GM23248 (cell line): ENCODE measurements at places on chromosomes 5 and 9. TPM values are rescaled to one million over a fixed set of nuclear protein-coding genes. Genes with fewer than 3 reads are reported as not detected.

DNA sequence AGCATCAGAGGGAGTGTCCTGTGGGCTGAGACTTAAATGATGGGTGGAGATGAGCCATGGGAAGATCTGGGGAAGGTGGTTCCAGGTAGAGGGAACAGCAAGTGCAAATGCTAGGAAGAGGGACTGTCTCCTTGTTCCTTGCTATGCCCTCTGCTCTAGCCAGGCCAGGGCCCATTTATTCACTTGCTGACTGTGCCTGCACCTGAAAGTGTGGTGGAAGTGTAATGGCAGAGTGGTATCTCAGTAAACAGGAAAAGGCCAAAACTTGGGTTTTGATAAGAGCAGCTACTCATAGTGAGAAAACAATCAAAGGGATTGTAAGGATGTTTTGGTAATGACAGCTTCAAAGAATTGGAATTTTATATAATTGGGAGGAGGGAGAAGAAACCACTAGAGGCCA lies 32.4 kb downstream of the TLE4 start:
- H3K4me1 ChIP-seq: peaks cover 2% of the 10 kb centered on the region
- H3K4me3 ChIP-seq: no peak overlapping the region
- no peak for DNase-seq
- H3K36me3 ChIP-seq: peaks cover 5% of the 10 kb centered on the region; the same call in 1 of the 2 replicates
- H3K27me3 ChIP-seq: no peaks in the 10 kb centered on the region

- no peak overlapping the region for H3K27ac ChIP-seq
- peak; percentile 53 for DNase-seq
- 0 out of 2 replicates have a peak, but pooled peaks cover 4% of the 10 kb centered on the region for H3K27me3 ChIP-seq
- H3K4me3 ChIP-seq: peak overlapping the region; percentile 30
- H3K4me1 ChIP-seq: peaks cover 15% of the 10 kb centered on the region
Measured at GRCh38 chr5:15260356-15261268, 239.4 kb upstream of the FBXL7 start.

DNA sequence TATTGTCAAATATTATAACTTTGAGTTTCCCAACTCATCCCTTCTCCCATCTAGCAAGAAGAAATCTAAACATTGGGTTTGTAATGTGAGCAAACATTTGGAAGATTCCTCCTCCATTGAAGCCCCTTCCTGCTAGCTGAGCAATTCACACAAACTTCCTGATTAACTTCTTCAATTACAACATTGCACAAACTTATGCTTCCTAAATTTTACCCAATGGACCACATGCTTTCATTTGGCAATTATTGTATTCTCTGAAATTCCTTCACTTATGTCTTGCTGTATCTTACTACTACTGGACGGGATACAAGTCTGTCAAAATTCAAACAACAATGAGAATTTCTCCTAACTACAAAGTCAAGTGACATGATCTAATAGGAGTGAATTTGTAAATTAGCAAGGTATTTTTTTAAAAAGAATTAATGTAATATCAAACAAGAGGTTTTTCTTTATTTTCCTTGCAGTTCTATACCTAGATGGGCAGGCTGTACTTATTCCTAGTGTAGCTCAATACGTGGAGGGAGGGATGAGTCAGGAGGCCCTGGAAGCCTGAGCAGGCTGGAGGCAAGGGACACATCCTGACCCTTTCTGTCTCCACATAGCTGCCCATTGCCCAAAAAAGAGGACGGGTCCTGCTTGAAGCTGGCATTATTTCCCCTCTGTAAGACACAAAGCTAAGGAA lies 11.8 kb upstream of the IFNW1 start:
- no peak overlapping the region for H3K27ac ChIP-seq
- H3K36me3 ChIP-seq: no peaks in the 10 kb centered on the region
- no peaks in the 10 kb centered on the region for H3K4me1 ChIP-seq
- no peak overlapping the region for H3K4me3 ChIP-seq
- peak; percentile 39 for DNase-seq

Gene SCAI
- polyA plus RNA-seq: 1.7 and 3.0 TPM in 2 replicates

DNA sequence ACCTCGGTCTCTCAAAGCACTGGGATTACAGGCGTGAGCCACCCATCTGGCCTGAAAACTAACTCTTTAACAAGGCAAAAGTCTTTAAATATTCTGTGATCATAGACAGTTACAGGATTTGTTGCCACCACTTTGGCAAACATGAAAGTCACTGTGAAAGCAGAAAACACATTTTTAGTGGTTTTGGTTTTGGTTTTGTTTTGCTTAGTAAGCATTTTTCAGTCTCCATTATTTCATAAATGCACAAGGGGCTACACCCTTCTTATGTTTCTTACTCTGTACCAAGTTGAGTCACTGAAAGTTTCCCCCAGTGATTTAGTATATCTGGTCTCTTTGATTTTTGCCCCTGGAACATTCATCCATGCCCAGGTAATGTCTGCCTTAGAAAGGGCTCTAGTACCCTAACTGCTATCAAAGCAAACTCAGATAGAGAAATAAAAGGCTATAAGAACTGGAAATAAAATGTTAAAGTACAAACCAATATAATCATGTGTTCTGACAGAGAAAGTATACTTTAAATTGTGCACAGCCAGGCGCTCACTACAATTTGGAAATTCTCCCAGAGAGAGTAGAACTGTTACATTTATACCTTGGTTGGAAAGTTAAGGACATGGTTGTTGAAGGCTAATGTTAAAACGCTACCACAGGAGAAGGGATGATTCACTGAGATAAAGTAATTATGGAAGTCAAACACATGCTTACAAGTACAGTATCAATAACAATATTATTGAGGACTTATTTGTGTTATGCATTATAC lies 1022.5 kb upstream of the DMAC1 start:
- no peak overlapping the region for H3K4me3 ChIP-seq
- no peaks in the 10 kb centered on the region for H3K36me3 ChIP-seq
- no peaks in the 10 kb centered on the region for H3K4me1 ChIP-seq
- H3K27ac ChIP-seq: no peak overlapping the region

Gene CTXN3
- polyA plus RNA-seq: not detected in 2 replicates

Gene GCNT4
- 1.7 and 1.8 TPM in 2 replicates for polyA plus RNA-seq

- peak overlapping the region; percentile 56 for H3K27ac ChIP-seq
- no peaks in the 10 kb centered on the region for H3K36me3 ChIP-seq
- H3K4me1 ChIP-seq: peaks cover 26% of the 10 kb centered on the region
- peak overlapping the region; percentile 49 for H3K4me3 ChIP-seq
- no peaks in the 10 kb centered on the region for H3K27me3 ChIP-seq
Measured at GRCh38 chr9:35341021-35341420, 148.9 kb upstream of the RUSC2 start.

Gene UBE2QL1
- polyA plus RNA-seq: not detected in 2 replicates

DNA sequence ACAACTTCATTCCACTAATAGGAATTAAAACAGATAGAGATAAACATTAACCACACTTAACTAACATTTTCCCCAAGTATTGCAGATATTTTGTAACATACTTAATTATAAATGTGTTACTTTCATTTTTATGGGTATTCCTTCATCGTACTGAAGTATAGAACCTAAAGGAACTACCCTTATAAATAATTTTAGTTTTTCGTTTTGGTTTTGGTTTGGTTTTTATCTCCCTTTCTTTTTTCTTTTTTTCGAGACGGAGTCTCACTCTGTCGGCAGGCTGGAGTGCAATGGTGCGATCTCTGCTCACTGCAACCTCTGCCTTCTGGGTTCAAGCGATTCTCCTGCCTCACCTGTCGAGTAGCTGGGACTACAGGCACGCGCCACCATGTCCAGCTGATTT lies 60.1 kb upstream of the LMNB1 start:
- no peaks in the 10 kb centered on the region for H3K36me3 ChIP-seq
- no peak overlapping the region for H3K27ac ChIP-seq
- no peak overlapping the region for H3K4me3 ChIP-seq
- no peaks in the 10 kb centered on the region for H3K27me3 ChIP-seq
- no peak for DNase-seq

DNA sequence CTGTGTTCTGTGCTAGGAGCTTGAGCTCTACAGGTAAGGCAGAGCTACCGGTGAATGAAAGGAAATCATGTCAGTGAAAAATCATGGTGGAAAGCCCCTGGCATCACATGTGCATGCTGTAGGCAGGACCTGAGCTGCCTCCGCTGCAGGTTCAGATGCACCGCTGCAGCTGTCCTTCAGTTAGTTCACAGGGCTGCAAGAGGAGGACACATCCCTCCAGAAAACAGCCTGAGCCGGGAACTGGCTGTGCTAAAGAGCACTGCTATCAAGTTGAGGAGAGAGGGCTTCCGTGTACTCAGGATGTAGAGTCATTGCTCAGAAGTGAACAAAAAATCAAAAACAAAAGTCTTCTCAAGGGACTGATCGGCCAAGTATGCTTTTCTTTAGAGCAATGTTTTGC lies 138.6 kb downstream of the ERCC6L2 start:
- H3K4me1 ChIP-seq: no peaks in the 10 kb centered on the region
- DNase-seq: no peak
- no peaks in the 10 kb centered on the region for H3K27me3 ChIP-seq
- H3K4me3 ChIP-seq: no peak overlapping the region

DNA sequence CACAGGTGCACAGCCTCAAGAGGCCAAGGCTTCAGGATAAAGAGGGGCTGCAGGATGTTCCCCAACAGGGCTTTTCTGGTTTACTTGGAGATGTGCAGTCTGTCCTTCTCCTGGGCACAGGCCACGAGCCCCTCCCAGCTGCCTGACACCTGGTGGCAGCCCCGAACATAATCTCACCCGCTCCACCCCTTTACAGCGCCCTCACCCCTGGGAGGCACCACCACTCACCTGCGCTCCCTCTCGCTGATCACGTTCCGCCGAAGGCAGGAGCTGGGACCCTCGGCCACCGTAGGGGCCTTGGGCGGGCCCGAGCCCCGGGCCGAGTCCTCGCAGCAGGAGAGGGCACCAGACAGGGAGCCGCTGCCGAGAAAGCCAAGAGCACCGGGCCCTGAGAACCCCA lies 514 bp downstream of the SOHLH1 start:
- no peaks in the 10 kb centered on the region for H3K4me1 ChIP-seq
- H3K27ac ChIP-seq: no peak overlapping the region
- H3K4me3 ChIP-seq: no peak overlapping the region
- no peak for DNase-seq

DNA sequence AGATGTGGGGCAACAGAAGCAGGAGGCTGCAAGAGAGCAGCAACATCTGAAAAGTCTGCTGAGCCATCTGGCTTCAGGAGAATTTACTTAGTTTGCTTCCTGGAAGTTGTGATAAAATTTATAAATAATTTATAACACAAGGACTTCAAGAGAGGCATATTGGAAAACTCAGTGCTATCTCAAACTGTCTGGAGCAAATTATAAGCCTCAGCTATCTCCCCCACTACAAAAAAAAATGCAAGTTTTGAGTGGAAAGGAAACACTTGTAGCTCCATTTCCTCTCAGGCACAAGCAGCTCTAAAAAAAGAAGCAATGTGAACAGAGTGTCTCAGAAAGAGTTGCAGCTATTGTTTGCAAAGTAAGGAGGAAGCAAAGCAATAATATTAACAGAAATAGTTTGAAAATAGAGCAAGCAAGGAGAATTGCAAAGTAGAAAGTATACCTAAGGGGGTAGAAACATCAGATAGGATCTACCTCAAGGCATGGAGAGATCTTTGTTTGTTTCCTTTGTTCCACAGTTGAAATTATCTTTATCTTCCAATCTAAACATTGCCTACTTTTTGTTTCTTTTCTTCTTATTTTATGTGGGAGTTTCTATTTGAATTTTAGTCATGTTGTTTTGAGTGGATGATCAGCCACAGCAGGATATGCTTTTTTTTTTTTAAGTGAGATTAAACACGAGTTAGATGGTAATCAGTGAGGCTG lies 55.9 kb upstream of the IL6ST start:
- H3K4me1 ChIP-seq: 0 out of 2 replicates have a peak, but pooled peaks cover 3% of the 10 kb centered on the region
- no peaks in the 10 kb centered on the region for H3K27me3 ChIP-seq
- H3K36me3 ChIP-seq: no peaks in the 10 kb centered on the region
- H3K27ac ChIP-seq: no peak overlapping the region

Gene IDNK
- 4.8 and 5.9 TPM in 2 replicates for polyA plus RNA-seq

DNA sequence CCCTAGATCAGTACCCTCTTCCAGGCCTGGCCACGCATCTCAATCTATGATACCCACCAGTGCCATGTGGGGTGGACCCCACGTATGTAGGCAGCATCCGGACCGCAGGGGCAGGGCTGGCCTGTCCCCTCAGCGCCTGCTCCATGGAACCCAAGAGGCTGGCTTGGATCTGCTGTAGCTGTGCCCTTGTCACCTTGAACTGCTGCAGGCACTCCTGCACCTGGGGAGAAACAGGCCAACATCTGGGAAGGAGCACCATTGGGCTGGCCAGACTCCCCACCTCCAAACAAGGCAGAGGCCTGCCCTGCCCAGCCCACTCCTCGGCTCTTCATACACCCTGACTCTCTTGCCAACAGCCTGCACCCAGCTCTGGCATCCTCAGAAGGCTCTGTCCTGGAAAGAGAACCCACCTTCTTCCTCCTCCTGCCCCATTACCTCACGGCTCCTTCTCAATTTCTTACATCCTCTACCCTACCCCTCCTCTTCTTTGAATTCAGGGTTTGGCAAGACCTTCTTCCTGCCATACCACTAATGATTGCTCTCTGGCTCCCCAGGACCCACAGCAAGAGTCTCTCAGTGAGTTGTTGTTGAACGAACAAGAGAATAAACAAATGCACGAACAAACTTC lies 7.7 kb downstream of the HK3 start:
- no peaks in the 10 kb centered on the region for H3K4me1 ChIP-seq
- no peak for DNase-seq
- H3K27ac ChIP-seq: no peak overlapping the region

Gene ZNF169
- polyA plus RNA-seq: 1.4 and 2.2 TPM in 2 replicates

GRCh38 chr5:66353186-66353585 lies 209.1 kb downstream of the SREK1 start:
- H3K4me3 ChIP-seq: no peak overlapping the region
- H3K27ac ChIP-seq: no peak overlapping the region
- H3K4me1 ChIP-seq: peaks cover 6% of the 10 kb centered on the region; the same call in 1 of the 2 replicates
- H3K27me3 ChIP-seq: peaks cover 16% of the 10 kb centered on the region
- no peak for DNase-seq

- peak; percentile 26 for DNase-seq
- H3K36me3 ChIP-seq: no peaks in the 10 kb centered on the region
- H3K27me3 ChIP-seq: no peaks in the 10 kb centered on the region
Measured at GRCh38 chr5:22242532-22242931, 610.6 kb downstream of the CDH12 start.

Gene SH3RF2
- polyA plus RNA-seq: 0.21 and 0.37 TPM in 2 replicates

DNA sequence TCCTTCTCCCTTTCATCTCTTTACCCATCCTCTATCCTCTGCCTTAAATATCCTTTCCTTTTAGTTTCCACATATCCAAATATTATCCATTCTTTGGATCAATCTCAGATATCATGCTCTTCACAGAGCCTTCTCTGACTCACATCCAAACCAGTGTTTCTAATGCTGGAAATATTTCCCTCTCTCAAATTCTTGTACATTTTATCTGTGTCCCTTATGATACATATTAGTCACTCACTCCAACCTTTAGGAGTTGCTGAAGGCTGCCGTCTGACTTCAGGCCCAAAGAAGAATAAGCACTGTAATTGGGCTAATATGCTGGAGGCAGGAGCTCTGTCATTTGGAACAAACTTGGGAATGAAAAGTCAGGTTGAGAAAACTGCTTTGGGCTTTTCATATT lies 156.4 kb upstream of the RUSC2 start:
- H3K4me1 ChIP-seq: peaks cover 34% of the 10 kb centered on the region
- peak overlapping the region; percentile 51 for H3K27ac ChIP-seq
- peak; percentile 90 for DNase-seq
- no peak overlapping the region for H3K4me3 ChIP-seq
- no peaks in the 10 kb centered on the region for H3K27me3 ChIP-seq
- H3K36me3 ChIP-seq: no peaks in the 10 kb centered on the region

Gene PCDHGA10
- polyA plus RNA-seq: 4.6 and 5.4 TPM in 2 replicates

GRCh38 chr5:138054847-138055558 lies 22.1 kb upstream of the FAM13B start:
- H3K27ac ChIP-seq: no peak overlapping the region
- no peaks in the 10 kb centered on the region for H3K4me1 ChIP-seq
- H3K27me3 ChIP-seq: peaks cover 12% of the 10 kb centered on the region; the same call in 1 of the 2 replicates
- DNase-seq: no peak
